Glutamatergic neuron (in vitro differentiated cells): ENCODE measurements at places on chromosomes 1 and 21.

GRCh38 chr1:4931486-4931885 lies 277.1 kb downstream of the AJAP1 start:
- H3K27me3 ChIP-seq, result peaks cover 3% of the 10 kb centered on the region
- H3K4me3 ChIP-seq, result no peak overlapping the region
- H3K36me3 ChIP-seq, result peaks cover 4% of the 10 kb centered on the region

GRCh38 chr1:172733815-172734214 lies 74.9 kb downstream of the FASLG start:
- H3K36me3 ChIP-seq, result peaks cover 4% of the 10 kb centered on the region
- H3K4me1 ChIP-seq, result no peaks in the 10 kb centered on the region
- no peak overlapping the region for H3K27ac ChIP-seq
- H3K4me3 ChIP-seq, result no peak overlapping the region
- no peaks in the 10 kb centered on the region for H3K27me3 ChIP-seq

- no peaks in the 10 kb centered on the region for H3K27me3 ChIP-seq
- DNase-seq, result no peak
- H3K36me3 ChIP-seq, result no peaks in the 10 kb centered on the region
These were observed 51.2 kb downstream of the EXO1 start for GRCh38 chr1:241899210-241899609.

- no peak overlapping the region for H3K27ac ChIP-seq
- no peaks in the 10 kb centered on the region for H3K4me1 ChIP-seq
- H3K4me3 ChIP-seq, result no peak overlapping the region
- DNase-seq, result peak; percentile 8
- no peaks in the 10 kb centered on the region for H3K36me3 ChIP-seq
These were observed 4.4 kb downstream of the TTC34 start for GRCh38 chr1:2796890-2797740.

- no peak for DNase-seq
- no peaks in the 10 kb centered on the region for H3K36me3 ChIP-seq
- H3K4me3 ChIP-seq, result no peak overlapping the region
- H3K27ac ChIP-seq, result no peak overlapping the region
- H3K27me3 ChIP-seq, result peaks cover 9% of the 10 kb centered on the region
- H3K4me1 ChIP-seq, result no peaks in the 10 kb centered on the region
These were observed 13.5 kb downstream of the LDLRAP1 start for GRCh38 chr1:25556791-25557476.

DNA sequence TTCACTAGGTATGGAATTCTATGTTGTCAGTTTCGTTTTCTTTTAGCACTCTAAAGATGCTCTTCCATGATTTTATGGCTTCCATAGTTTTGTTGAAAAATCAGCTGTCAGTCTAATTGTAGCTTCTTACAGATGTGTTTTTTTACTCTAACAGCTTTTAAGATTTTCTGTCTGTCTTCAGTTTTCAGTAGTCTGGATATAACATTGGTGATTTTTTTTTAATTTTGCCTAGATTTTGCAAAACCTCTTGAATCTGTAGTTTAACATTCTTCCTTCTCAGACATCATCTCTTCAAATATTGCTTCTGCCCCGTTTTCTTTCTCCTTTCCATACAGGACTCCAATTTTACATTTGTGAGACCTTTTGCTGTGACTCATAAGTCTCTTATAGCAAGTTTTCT lies 17.9 kb upstream of the DYRK1A start:
- DNase-seq, result no peak
- H3K4me3 ChIP-seq, result no peak overlapping the region
- no peaks in the 10 kb centered on the region for H3K27me3 ChIP-seq
- no peaks in the 10 kb centered on the region for H3K4me1 ChIP-seq
- no peak overlapping the region for H3K27ac ChIP-seq

- no peak overlapping the region for H3K27ac ChIP-seq
- H3K4me3 ChIP-seq, result no peak overlapping the region
- H3K4me1 ChIP-seq, result peaks cover 24% of the 10 kb centered on the region
- no peak for DNase-seq
These were observed 107.9 kb downstream of the SUSD4 start for GRCh38 chr1:223256034-223256433.

DNA sequence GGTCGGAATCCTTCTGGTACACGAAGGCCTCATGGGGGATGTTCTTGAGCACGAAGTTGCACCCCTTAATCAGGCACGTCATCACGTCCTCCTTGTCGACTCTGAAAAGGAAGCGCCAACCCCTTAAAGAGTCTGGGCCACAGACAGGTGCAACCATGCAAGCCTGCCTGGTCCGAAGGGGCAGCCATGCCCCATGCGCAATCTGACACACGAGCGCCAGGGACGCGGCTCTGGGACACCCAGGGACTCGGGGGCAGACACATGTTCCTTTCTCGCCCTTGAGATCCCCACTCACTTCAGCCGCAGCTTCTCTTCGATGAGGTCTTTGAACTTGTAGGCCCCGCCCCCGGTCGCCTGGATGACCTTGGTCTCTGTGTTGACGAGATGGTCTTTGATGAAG lies 5.6 kb downstream of the PANK4 start:
- H3K4me3 ChIP-seq, result no peak overlapping the region
- no peaks in the 10 kb centered on the region for H3K36me3 ChIP-seq
- peaks cover 3% of the 10 kb centered on the region for H3K27me3 ChIP-seq
- H3K27ac ChIP-seq, result no peak overlapping the region
- no peak for DNase-seq
- H3K4me1 ChIP-seq, result peaks cover 22% of the 10 kb centered on the region

GRCh38 chr1:107135463-107135862 lies 5.4 kb upstream of the NTNG1 start:
- no peak for DNase-seq
- no peak overlapping the region for H3K4me3 ChIP-seq
- no peaks in the 10 kb centered on the region for H3K27me3 ChIP-seq
- no peaks in the 10 kb centered on the region for H3K36me3 ChIP-seq
- H3K27ac ChIP-seq, result no peak overlapping the region

DNA sequence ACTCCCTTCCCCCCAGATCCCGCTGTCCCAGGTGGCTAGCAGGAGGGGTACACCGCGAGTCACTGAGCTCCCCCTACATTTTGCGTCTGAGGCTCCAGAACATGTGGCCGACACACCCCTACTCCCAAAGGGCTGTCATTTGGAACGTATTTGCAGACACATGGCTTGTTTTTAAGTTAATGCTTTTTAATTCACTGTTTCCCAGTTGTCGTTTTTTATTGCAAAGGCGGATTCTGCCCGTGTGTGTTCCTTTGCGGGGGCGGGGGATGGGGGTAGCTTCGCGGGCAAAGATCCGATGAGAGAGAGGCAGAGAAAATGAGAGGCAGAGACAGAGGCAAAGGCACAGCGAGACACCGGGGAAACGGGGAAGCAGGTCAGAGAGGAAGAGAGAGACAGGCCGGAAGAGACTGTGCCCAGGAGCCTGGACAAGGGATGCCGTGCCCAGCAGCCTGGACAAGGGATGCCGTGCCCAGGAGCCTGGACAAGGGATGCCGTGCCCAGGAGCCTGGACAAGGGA lies 270.2 kb downstream of the FOXD2 start:
- no peak for DNase-seq
- peaks cover 28% of the 10 kb centered on the region for H3K4me1 ChIP-seq
- H3K27ac ChIP-seq, result peak overlapping the region; percentile 74
- peaks cover 15% of the 10 kb centered on the region for H3K27me3 ChIP-seq
- H3K4me3 ChIP-seq, result peak overlapping the region; percentile 82

- no peaks in the 10 kb centered on the region for H3K36me3 ChIP-seq
- no peak for DNase-seq
- H3K27me3 ChIP-seq, result peaks cover 4% of the 10 kb centered on the region
- peak overlapping the region; percentile 33 for H3K27ac ChIP-seq
- H3K4me1 ChIP-seq, result peaks cover 10% of the 10 kb centered on the region
These were observed 5.2 kb downstream of the RCC1 start for GRCh38 chr1:28510970-28511440.

- peaks cover 8% of the 10 kb centered on the region for H3K4me1 ChIP-seq
- H3K27ac ChIP-seq, result no peak overlapping the region
- H3K27me3 ChIP-seq, result no peaks in the 10 kb centered on the region
- no peak for DNase-seq
- H3K4me3 ChIP-seq, result no peak overlapping the region
These were observed 23.5 kb downstream of the CASP9 start for GRCh38 chr1:15500184-15501178.

GRCh38 chr1:3013371-3014049 lies 7.8 kb upstream of the ACTRT2 start:
- H3K27ac ChIP-seq, result no peak overlapping the region
- DNase-seq, result no peak
- H3K4me3 ChIP-seq, result no peak overlapping the region
- peaks cover 9% of the 10 kb centered on the region for H3K36me3 ChIP-seq

DNA sequence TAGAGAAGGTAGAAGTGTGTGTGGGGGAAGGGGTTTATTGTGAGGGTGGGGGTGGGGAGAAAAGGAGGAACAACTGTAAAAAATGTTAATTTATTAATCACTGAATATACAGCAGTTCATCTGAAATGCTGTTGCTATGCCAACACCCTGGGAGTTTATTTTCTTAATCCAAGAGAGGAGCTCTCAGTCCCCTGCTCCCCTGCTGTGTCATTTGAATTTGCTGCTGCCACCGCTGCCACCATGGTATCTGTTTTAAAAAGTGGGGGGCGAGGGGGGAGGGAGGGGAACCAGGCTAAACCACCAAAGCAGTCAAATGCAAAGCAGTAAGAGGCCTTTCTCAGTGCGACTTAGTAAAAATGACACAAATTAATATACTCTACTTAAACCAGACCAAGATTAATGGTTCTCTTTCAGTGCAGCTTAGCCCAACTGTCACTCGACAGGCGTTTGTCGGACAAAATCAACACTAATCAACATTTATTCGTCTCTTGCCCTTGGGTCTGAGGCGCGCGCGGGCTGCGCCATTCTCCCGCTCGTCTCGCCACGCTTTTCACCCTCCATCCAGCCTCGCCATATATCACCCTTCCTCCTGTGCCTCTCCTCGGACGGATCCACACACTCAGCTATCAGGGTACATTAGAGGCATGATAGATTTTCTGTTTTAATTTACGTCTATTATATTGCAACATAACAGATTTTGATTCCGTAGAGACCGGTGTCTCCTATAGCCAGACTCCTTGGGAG lies 76.2 kb downstream of the PBX1 start:
- no peak for DNase-seq
- H3K4me1 ChIP-seq, result peaks cover 38% of the 10 kb centered on the region
- H3K27me3 ChIP-seq, result no peaks in the 10 kb centered on the region
- H3K36me3 ChIP-seq, result no peaks in the 10 kb centered on the region
- H3K4me3 ChIP-seq, result no peak overlapping the region

GRCh38 chr1:41648844-41649243 lies 164.4 kb upstream of the EDN2 start:
- peaks cover 22% of the 10 kb centered on the region for H3K4me1 ChIP-seq
- no peaks in the 10 kb centered on the region for H3K36me3 ChIP-seq
- no peak overlapping the region for H3K4me3 ChIP-seq

DNA sequence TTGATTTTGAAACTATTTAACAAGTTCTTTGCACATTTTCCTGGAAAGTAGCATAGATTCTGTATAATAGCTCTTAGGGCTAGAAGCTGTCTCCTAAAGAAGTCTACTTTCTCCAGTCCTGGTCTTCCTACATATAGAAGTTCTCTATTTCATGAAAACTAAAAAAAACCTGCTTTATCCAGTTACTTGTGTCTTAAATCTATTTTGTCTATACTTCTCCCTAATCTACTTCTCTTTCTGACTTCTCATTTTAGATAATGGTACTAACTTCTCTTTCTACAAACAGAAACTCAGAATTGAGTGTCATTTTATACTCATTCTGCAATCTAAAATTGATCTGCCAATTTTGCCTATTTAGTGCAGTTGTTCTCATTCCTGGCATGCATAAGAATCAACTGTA lies 28.7 kb downstream of the PDE4B start:
- no peak overlapping the region for H3K27ac ChIP-seq
- no peak overlapping the region for H3K4me3 ChIP-seq
- H3K36me3 ChIP-seq, result no peaks in the 10 kb centered on the region
- H3K27me3 ChIP-seq, result no peaks in the 10 kb centered on the region

DNA sequence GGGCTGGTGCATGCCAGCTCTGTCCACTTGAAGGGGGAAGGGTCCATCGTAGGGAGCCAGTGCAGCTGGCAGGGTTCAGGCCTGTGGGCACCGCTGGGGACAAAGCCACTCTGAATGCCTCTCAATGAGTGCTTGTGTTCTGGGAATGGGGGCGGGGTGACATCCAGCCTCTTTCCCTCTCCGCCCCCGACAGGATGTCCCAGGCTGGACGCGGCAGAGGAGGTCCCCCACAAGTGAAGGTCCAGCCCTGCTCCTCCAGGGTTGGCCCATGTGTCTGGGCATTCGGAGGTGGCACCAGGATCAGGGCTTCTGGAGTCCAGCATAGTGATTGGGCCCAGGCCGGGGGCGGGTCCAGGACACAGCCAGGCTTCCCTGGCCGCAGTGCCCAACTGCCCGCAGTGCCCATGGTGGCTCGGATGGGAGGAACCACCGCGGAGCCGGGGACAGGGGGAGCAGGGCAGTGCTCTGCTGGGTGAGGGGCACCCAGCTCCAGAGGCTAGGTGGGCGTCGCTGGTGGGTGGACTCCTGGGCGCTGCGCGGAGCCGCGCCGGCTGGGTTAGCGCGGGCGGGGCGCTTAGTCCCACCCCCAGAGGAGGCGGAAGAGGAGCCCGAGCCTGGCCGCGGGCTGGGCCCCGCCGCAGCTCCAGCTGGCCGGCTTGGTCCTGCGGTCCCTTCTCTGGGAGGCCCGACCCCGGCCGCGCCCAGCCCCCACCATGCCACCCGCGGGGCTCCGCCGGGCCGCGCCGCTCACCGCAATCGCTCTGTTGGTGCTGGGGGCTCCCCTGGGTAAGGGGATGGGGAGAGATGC lies at the start of gene SHISA4:
Gene SHISA4 (plus strand): TSS at position 617 of the 808 bp plus-strand sequence. CDS start 97 bp downstream, at position 714.
- peak within 1 kb of the TSS; percentile 6 for H3K27ac ChIP-seq
- no peaks in the 10 kb centered on the region for H3K36me3 ChIP-seq
- H3K27me3 ChIP-seq, result peaks cover 11% of the 10 kb centered on the region
- peak within 1 kb of the TSS; percentile 82 for H3K4me3 ChIP-seq
- peak; percentile 28 for DNase-seq
- H3K4me1 ChIP-seq, result peaks cover 8% of the 10 kb centered on the region

- H3K4me1 ChIP-seq, result peaks cover 6% of the 10 kb centered on the region
- peaks cover 2% of the 10 kb centered on the region for H3K27me3 ChIP-seq
- H3K27ac ChIP-seq, result no peak overlapping the region
- no peaks in the 10 kb centered on the region for H3K36me3 ChIP-seq
These were observed 13.2 kb upstream of the SDHB start for GRCh38 chr1:17067069-17067426.

DNA sequence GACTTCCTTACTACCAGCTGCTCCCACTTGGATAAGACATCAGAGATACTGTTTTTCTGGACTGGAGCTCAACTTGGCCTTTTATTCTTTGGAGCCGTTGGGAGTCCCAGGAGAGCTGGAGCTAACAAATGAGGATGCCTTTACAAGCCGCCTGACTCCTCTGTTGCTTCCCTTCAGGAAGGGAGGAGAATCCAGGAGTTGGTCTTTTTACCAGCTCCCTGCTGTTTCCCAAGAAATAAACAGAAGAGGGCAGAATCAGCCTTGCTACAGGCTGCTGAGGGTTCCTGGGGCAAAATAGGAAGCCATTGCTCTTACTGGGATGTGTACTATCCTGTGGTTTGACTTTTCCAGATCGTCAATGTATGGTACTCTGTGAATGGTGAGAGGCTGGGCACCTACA lies 1.5 kb downstream of the EIF3I start:
- no peak for DNase-seq
- peaks cover 2% of the 10 kb centered on the region for H3K27me3 ChIP-seq
- no peak overlapping the region for H3K27ac ChIP-seq

GRCh38 chr1:214946615-214947014 lies 135.9 kb upstream of the KCNK2 start:
- no peaks in the 10 kb centered on the region for H3K4me1 ChIP-seq
- no peaks in the 10 kb centered on the region for H3K27me3 ChIP-seq

GRCh38 chr1:205071801-205072200 lies 12.5 kb downstream of the TMEM81 start:
- peaks cover 7% of the 10 kb centered on the region for H3K27me3 ChIP-seq
- H3K4me3 ChIP-seq, result no peak overlapping the region
- no peak overlapping the region for H3K27ac ChIP-seq
- DNase-seq, result no peak
